ENCODE measurements at places on chromosomes 4 and X.

DNA sequence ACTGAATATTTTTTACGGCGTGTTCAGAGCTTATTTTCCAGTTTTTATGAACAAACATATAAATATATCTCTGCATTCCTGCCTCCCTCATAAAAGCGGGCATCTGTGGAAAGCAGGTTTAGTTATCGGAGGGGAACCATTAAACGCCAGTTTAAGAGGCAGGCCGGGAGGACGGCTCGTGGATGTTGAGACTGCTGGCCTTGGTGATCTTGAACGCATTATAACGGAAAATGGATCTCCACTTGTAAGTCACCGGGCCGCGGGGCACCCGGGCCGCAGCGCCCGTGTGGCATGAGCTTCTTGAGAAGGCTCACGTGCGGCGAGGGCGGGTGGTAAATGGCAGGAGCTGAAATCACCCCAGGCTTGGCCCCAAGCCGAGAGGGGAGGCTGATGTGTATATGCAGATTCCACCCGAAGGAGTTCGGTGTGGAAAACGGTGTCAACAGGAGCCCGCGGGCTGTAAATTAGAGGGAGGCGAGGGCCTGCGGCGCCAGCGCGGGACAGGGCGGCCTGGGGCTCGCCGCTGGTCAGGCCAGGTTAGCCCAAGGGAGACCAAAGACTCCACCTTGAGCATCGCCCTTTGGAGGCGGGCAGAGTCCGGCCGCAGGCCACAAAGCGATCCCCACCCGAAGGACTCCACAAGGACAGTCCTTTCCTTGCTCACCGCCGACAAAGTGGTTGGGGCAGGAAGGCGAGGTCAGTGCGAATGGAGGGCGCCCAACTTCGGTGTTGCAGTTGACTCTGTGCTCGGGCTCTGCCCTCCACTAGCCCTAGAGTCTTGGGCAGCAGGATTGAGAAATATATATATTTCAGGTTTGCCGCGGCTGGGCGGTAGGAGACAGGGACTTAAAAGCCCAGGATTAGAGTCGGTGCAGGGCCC, 1.3 kb upstream of the HAND2 start:
- DNase-seq: no peak

DNA sequence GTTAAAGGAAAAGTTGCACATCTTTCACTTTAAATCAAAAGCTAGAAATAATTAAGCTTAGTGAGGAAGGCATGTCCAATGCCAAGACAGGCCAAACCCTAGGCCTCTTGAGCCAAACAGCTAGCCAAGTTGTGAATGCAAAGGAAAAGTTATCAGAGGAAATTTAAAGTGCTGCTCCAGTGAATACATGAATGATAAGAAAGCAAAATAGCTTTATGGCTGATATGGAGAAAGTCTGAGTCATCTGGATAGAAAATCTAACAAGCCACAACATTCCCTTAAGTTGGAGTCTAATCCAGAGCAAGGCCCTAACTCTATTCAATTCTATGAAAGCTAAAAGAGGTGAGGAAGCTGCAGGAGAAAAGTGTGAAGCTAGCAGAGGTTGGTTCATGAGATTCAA, 23.8 kb downstream of the NPFFR2 start:
- DNase-seq: no peak

- no peak for DNase-seq
These were observed 105.5 kb upstream of the DDIT4L start for GRCh38 chr4:100295792-100296191.

GRCh38 chrX:41033299-41033698, 51.9 kb upstream of the USP9X start:
- DNase-seq: no peak

- DNase-seq: no peak
These were observed 446.7 kb upstream of the TENM3 start for GRCh38 chr4:181796502-181796901.

DNA sequence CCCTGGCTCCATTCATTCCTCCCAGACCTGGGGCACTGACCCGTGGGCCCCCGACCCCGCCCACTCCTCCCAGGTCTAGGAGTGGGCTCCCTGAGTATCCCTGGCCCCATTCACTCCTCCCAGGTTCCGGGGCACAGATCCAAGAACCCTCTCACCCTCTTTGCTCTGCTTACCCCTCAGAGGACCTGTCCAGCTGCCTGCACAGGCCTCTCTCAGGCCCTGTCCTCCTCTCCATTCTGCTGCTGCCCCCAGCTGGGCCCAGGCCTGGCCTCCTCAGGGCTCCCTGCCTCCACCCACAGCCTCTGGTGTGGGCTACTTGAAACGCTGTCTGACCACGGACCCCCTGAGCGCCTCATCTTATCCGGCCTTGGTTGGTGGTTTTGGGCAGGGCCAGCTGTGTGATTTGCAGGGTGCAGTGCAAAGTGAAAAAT, 217.7 kb upstream of the PSAPL1 start:
- DNase-seq: no peak

DNA sequence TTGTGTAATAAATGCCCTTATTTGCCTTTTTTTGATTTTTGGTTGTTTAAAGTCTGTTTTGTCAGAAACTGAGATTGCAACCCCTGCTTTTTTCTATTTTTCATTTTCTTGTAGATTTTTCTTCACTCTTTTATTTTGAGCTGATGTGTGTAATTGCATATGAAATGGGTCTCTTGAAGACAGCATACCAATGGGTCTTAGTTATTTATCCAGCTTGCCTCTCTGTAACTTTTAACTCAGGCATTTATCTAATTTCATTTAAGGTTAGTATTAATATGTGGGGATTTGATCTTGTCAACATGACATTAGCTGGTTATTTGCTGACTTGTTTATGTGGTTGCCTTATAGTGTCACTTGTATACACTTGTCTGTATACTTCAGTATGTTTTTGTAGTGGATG, 378.0 kb downstream of the CPXCR1 start:
- no peak for DNase-seq

DNA sequence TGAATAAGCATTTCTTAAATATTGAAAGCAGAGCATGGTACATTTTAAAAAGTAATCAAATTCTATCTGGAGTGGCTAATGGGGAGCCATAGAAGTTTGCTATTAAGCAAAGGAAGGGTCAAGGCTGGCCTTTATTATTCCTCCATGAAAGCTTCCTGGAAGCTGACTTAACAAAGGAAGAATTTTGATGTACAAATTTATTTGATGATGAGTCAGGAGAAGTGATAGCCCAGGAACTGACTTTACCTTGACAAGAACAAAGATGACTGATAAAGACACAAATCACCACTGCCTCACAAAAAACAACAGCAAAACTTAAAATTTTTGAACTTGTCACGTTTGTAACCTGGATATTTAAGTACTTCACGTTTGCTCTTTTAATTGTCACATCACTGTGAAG, 872.1 kb downstream of the PCDH7 start:
- no peak for DNase-seq

- DNase-seq: no peak
These were observed 27.2 kb upstream of the MAGED1 start for GRCh38 chrX:51866210-51866609.

- DNase-seq: no peak
These were observed 1.2 kb upstream of the TRPC5 start for GRCh38 chrX:112083624-112084326.

- DNase-seq: no peak
These were observed 176.9 kb upstream of the ARHGAP24 start for GRCh38 chr4:85298037-85298436.

- no peak for DNase-seq
These were observed 109.5 kb upstream of the ADRA2C start for GRCh38 chr4:3656416-3657356.

DNA sequence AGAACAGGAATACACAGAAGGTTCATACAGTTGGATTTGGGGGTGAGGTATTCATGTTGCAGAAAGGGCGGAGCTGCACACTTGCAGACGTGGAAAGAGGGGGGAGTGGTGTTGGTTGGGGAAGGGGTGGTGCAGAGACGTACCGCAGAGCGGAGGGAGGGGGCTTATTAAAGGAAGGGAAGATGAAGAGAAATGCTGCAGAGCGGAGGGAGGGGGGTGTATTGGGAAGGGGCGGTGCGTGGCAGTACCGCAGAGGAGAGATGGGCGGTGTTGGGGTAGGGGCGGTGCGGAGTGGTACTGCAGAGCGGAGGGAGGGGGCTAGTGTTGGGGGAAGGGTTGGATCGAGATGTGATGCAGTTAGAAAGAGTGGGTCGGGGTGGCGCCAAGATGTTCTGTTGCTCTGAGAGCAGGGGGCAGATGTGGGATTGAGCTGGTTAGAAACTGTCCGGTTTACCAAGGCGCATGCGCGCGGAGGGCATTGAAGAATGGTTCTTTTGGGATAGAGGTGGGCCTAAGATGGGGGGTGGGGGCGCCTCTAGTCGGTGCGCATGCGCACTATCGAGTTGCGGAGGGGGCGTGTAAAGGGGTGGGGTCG, 900 bp downstream of the TRO start:
- DNase-seq: peak; percentile 59

DNA sequence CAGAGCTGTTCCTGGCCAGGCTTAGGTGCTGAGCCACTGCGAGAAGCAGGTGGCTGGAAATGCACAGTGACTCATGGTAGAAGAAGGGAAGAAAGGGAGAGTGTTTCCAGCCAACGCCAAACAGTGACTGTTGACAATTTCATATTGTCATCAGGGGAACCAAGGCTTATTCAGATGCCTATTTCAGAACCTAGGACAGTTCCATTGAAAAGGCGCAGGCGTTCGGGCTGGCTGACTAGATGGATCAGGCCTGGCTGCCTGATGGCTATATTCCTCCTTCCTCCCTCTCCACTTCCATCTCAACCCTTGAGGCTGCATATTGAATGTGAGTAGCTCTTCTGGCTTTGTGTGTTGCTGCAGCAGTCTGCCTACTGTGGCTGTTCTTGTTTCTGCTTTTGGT, 73.0 kb upstream of the FRMPD4 start:
- no peak for DNase-seq

DNA sequence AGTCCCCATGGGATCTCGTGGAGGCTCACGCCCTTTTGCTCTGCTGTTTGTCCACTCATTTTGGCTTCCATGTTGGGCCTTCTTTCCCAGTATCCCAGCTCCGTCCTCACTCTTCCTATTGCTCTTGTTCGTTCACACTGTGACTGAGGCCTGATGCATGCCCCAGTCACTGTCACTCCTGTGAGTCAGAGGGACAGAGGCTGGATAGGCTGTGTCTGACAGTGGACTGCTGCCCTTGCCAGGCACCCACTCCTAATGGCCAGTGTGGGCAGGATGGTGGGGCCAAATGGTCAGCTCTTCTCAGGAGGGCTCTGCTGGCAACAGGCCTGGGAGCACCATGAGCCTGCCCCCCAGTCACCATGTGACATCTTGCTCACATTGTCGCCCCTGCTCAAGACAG, 40.0 kb downstream of the HADH start:
- DNase-seq: no peak

DNA sequence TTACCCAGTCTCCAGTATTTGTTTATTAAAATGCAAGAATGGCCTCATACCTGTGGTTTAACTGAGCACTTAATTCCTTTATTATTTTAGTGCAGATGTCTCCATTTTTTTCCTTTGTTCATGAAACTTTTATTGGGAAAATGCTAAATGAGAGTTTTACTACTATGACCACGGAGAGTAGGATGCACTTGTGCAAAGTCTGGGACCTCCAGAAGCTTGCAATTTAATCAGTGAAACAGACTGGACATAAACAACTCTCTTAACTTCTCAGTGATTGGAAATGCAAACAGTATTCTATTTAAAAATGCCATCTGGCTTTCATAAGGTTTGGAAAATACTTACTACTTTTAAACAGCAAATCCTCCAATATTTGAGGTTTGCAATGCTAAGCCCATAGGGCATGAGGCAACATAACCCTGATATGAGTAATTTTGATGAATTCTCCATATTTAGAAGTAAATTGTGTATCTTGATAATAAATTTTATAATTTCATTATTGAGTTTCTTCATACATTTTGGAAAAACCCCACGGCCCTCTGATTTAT, 718.7 kb upstream of the MAGEB2 start:
- DNase-seq: no peak

DNA sequence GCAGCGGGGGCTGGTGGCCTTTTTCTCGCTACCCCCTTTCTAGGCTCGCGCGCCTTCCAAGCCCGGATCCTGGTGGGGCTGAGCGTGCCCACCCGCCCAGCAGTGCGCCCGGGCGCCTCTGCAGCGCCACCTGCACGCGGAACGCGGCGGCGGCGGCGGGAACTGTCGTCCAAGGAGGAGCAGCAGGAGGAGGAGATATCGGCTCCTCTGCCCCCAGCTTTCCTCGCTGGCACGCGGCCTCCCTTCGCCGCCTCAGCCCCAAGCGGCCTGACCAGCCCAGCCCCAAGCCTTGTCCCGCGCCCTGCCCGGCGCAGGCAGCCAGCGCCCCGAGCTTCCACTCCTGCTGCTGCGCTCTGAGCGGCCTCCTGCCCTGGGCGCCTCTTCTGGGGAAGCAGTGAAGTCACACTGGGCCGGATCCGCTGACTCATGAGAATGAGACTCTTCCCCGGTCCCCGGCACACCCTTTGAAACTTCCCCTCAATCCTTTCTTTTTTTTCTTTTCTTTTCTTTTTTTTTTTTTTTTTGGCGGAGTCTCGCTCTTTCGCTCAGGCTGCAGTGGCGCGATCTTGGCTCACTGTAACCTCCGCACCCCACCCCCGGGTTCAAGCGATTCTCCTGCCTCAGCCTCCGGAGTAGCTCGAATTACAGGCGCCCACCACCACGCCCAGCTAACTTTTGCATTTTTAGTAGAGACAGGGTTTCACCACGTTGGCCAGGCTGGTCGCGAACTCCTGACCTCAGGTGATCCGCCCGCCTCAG, 10.6 kb upstream of the ELF4 start:
- no peak for DNase-seq

GRCh38 chr4:81498551-81499099, 26.9 kb upstream of the RASGEF1B start:
- no peak for DNase-seq

- DNase-seq: no peak
These were observed 76.4 kb upstream of the TLR3 start for GRCh38 chr4:185992585-185992984.

DNA sequence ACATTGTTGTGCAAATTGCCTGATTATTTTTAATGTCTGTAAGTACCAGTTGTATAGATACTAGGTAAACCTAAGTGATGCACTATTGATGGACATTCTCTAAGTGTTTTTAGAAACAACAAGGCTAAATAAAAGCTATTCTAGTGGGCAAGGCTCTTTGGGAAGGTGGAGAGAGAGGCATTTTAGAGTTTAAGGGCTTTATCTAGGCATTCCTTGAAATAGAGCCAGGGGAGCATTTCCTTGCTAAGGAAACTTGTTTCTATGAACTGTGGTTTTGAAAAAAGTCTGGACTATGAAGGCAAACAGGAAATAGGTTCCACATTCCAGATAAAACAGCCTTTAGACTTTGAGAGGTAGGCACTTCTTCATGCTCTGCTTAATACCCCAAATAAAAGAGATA, 23.8 kb downstream of the BMX start:
- no peak for DNase-seq

DNA sequence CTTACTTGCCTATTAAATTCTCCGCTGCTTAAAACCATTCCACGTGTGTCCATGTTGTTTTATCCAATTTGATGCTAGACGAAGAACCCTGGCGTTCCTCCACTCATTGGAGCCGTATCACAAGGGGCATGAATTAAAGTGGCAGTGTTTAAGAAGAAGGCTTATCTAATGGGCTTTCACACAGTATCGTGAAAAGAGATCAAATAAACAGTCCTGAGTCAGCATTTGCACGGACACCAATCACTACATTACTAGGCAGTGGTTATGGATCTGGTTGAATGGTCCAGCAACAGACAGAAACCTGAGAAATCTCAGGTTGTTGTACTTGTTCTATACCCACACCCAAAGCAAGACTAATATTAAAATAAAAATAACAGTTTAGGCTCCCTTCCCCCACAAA, 671.6 kb downstream of the FAT4 start:
- no peak for DNase-seq

GRCh38 chr4:138759554-138759902, 256.1 kb upstream of the NOCT start:
- DNase-seq: no peak

GRCh38 chrX:148976571-148977400, 476.4 kb downstream of the AFF2 start:
- no peak for DNase-seq

Data from NCI-H446 treated with DMSO at 0.1 percent for 48 hours (cell line).